ENCODE measurements at places on chromosomes 1 and 21. TPM values are rescaled to one million over a fixed set of nuclear protein-coding genes. Genes with fewer than 3 reads are reported as not detected.

DNA sequence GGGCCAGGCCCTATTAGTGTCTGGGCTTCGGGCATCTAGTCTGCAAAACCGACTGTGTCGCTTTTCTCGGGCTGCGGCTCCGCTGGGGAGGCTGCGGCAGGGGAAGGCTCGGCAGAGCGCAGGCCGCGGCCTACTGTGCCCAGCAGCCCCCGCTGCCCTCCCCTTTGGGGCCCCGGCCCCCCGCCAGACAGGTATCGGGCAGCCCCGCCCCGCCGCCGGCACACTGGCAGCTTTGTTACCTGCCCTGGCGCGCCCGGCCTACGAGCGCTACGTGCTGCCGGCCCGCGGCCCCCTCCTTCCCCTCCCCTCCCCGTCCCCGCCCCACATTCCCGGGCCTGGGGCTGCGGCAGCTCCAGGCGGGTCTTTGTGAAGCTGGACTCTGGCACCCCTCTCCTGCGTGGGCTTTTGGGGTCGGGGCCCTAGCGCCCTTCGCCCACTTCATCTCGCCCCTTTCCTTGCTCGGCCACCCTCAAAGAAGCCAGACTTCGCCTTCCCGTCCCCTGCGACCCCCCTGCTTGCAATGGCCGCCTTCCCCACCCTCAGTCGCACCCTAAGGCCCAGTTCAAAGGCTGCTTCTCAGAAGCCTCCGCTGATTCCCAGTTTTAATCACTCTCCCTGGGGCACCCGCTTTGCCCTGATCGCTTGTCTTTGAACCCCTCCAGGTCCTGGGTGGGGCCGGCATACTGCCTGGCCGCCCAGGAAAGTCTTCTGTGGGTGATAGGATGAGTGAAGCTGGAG, 48.9 kb upstream of the SLC2A1 start:
- peak; percentile 89 for DNase-seq

DNA sequence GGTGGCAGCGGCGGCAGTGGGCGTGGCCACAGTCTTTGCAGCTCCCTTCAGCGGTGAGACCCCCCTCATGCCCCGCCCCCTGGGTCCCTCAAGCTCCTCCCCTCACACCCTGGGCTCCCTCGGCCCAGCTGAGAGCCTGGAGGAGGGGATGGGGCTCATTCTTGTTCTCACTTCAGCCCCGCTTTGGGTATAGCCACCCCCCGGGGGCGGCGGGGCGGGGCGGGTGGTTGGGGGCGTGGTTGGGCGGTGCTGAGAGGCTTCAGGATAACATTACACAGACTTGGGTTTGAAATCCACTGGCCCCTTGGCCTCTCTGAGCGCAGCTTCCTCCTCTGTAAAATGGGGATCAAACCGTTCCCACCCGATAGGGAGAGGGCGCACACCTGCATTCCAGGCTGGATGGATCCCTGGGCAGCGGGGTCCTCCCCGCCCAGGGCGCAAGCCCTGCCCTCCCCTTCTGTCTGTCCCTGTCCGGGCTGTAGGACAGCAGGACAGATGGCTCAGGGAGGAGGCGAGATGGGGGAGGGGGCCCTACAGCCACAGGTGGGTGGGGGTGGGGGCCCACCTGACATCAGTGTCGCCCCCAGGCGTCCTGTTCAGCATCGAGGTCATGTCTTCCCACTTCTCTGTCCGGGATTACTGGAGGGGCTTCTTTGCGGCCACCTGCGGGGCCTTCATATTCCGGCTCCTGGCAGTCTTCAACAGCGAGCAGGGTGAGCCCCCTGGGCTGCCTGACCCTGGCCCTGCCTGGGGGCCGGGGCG, 5.1 kb downstream of the CLCNKA start:
- peak; percentile 98 for DNase-seq

GRCh38 chr1:228064296-228064695, 18.2 kb upstream of the ARF1 start:
- no peak for DNase-seq

DNA sequence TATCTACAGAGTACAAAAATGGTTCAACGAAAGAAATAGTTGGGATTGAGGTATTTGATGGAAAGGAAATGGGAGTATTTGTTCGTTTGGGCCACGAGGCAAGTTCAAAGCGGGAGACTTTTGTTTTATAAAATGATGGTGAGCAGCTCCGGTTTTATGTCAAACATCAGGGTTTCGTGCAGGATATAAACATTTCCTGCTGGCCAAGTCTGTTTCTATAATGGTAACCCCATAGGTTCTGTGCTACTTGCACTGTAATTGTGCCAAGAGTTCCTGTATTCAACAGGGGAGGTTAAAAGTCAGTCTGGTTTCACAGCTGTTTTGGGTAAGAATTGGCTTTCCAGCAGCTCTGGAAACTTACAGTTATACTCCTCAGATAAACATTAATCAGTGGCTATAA, 290.3 kb upstream of the NRIP1 start:
- DNase-seq: no peak

GRCh38 chr1:43879414-43879813, 54.2 kb upstream of the ARTN start:
- DNase-seq: no peak

DNA sequence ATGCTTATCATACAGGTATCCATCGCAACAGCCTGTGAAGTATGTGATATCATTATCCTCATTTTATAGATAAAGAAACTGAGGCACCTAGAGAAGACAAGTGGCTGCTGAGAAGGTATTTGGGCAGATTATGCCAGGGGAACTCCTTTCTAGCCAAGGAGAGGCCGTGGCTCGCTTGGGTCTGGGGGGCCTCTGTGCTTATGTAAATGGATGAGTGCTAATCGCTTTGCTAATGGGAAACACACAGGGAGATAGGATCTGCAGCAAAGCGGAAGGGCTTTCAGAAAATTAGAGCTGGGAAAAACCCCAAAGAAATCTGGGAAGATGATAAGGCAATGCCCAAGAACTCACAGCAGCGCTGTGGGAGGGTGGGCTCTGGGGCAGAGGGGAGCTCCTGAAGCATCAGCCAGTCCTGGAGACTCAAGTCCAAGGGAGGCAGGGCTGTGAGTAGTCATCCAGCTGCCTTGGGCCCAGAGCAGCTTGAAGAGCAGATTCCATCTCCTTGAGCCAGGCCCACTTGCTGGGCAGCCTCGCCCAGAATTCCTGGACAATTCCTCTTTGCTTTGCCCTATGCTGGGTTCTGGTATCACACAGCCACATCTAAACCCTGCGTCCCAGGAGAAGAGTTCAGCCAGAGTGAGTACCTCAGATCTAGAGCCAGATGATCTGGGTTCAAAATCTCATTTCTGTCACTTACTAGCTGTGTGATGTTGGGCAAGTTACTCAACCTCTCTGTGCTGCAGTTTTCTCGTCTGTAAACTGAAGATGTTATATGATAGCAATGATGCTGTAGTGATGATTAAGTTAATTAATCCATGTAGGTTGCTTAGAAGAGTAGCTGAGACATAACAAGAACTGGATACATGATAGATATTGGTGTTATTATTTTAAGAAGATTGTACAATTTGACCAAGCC, 36.7 kb downstream of the FOXD2 start:
- DNase-seq: no peak

DNA sequence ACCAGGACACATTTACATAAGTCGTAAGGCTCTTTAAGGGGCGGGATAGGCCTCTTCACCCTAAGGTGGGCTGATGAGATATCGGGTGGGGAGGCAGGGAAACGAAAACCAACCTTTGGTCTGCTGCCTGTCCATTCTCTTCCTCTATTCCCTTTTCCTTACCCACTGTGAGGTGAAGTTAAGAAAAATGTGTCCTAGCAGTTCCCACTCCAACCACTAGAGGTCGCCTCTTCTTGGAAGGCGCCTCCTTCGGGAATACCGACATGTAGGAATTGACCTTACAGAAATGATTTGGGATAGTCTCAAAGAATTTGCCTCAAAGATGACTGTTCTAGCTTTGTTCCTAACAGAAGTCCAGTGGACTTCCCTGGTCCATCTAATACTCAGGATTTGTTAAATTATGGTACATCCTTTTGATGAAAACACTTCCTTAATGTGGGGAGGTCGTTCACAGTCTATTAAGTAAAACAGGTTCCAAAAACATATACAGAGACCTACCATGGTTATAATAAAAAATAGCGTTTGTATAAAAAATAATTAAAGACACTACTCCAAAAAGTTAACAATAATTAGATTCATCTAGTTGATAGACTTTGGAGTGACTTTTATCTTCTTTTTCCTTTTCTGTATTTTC, 14.1 kb downstream of the AZIN2 start:
- DNase-seq: peak; percentile 82

DNA sequence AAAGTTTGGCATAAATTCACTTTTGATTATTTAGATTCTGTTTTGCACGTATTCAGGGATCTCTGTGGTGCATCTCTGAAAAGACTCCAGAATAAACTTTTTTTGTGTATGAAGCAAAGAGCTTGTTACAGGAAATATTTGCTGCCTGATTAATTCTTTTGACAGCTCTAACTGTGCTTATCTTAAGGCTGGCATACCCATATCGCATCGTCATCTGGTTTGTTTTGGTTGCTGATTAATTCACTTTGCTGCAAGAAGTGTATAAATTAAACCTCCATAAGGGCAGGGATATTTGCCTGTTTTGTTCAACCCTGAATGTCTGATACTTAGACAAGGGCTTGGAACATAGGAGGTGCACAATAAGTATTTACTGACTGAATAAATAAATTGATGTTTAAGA, 17.5 kb upstream of the DUSP10 start:
- no peak for DNase-seq

GRCh38 chr21:45613396-45613795, 30.1 kb upstream of the PCBP3 start:
- DNase-seq: peak; percentile 4

DNA sequence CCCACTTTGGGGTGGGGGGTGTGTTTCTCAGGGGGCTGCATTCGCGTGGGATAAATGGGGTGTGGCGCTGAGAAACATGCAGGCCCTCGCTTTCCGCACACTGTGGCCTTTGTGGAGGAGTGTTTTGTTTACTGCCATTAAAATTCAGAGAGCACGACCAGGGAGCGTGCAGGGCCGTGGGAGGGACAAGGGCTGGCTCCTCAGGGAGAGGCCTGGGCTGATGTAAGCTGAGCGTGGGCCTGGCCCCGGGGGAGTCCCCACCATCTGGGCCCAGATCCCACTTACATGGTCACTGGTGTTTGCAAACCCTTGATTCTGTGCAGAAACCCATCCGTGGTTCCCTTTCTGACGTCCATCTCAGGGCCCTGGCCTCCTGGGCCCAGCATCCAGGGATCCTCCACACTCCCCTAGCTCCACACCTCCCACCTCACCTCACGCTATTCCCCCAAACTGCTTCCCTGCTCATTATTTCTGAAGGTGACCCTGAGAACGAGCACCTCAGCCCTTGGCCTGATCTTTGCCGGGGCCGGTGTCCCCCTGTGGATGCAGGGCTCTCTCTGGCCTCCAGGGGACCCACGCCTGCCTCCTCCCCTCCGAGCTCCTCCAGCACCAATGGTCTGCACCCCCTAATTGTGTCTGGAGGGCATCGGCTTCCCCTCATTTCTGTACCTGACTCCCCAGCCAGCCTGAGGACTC, 92.5 kb upstream of the SIM2 start:
- peak; percentile 32 for DNase-seq

DNA sequence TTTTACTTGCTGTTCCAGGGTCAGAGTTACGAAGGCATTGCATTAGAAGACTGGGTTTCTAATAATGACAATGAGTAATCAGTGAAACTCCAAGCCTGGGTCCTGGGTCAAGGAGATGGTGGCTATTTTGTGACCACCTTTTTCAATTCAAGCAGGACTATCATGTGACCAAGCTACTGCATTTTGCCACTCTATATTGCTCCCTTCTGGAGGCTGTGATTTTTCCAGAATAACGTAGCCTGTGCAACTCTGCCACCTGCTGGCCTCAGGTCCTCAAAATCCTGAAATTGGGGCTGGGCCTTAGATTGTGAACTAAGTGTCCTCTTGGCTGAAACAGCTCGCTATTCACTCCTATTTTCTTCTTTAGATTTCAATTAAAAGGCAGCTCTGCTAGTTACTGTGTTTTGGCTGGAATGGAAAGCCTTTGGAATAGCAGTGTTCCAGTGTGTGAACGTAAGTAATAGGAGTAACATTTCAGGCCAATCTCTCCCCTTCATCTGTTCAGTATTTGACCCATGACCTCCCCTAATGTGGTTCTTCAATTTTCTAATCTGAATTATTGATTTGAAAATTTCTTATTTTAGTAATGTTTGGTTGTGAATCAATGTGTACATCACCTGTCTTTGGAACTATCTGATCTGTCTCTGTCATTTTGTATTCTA, 52.9 kb upstream of the CD46 start:
- peak; percentile 61 for DNase-seq

- no peak for DNase-seq
Measured at GRCh38 chr1:50979937-50980336, 9.9 kb downstream of the CDKN2C start.

DNA sequence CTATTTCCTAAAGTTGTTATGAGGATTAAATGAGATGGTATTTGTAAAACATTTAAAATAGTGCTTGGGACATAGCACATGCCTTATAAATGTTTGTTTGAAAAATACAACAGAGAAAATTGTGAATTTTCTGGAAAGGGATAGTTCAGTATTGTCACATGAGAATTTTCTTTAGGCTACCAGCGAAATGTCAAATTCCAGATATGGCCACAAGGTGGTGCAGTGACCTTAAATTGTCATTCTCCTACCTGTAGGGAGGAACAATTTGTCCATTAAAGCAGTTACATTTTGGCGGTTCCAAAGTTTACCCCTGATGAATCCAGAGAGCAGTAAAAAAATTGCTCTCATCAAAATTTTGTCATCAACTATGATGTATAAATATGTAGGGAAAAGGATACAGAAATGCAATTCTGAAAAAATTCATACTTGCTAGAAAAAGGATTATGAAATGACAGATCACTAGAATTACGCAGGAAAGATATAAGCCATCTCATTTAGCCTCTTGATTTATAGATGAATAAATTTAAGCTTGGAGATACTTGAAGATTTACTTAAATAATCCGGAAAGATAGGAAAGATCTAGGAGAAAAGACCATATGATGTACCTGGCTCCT, 50.2 kb upstream of the TSHB start:
- peak; percentile 77 for DNase-seq

PPIAL4G gene
- total RNA-seq: not detected

PATJ gene
- 57.9 TPM for total RNA-seq

C1QB gene
- total RNA-seq: 0.61 TPM

AIM2 gene
- total RNA-seq: 1.1 TPM

SPRR2G gene
- total RNA-seq: not detected

CLCN6 gene
- 22.3 TPM for total RNA-seq

LENEP gene
- 0.48 TPM for total RNA-seq

OR2L2 gene
- 0.05 TPM for total RNA-seq

Measured in WTC11 (cell line).